Large intestine (tissue), 12 donors: ENCODE measurements at places on chromosomes 4 and X. TPM values are rescaled to one million over a fixed set of nuclear protein-coding genes. Genes with fewer than 3 reads are reported as not detected.
A peak's percentile ranks its signal among the peaks of the same experiment; 100 is the strongest.

DNA sequence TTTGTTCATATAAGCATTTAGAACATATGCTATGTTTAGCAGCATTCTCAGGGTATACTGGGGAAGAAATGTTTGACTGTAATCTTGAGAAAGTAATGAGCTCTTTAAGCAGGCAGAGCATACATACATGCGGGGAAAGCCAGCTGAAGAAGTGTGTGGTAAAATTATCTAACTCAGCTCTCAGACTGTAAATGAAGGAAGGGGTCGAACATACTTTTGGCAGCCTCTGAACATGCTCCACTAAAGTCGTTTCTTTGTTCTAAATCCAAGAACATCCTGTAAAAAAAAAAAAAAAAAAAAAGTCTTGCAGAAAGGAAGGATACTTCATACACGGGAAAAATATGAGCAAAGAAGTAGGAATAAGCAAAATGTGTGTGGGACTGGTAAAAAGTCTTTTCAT is 224.8 kb downstream of the GRID2 start:
- no peak for DNase-seq

DNA sequence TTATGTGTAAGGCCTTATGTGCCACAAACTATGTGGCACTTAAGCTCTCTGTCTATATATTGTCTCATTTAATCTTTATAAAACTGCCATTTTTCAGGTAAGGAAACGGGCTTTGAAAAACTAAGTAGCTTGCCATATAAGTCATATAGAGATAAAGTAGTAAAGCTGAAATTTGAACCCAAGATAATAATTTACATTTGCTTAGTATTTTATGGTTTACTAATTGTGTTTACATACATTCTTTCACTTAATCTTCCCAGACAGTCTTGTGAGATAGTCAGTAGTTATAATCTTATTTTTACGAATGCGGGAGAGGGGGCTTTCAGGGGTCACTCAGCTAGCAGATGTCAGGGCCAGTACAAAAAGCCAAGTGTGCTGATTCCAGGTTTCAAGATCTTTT is 13.9 kb upstream of the CCNG2 start:
- DNase-seq, result peak; percentile 65

DNA sequence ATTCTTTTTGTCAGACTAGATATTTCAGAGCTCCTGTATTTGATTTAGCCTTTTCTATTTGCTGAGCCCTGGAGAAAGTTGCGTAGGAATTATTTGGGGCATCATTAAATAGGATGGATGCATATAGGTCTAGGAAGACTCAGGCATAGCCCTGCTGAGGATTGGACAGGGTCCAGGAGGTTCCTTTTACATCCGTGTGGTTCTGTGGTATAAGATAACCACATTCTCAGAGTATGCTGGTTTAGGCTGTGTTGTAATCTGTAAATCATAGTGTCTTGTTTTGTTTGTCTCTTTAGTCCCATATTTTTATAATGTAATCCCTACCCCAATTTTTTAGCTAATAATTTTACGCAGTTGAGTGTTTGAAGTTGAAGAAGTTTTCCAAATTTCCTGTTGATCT is 513.7 kb downstream of the RPA4 start:
- DNase-seq, result no peak

DNA sequence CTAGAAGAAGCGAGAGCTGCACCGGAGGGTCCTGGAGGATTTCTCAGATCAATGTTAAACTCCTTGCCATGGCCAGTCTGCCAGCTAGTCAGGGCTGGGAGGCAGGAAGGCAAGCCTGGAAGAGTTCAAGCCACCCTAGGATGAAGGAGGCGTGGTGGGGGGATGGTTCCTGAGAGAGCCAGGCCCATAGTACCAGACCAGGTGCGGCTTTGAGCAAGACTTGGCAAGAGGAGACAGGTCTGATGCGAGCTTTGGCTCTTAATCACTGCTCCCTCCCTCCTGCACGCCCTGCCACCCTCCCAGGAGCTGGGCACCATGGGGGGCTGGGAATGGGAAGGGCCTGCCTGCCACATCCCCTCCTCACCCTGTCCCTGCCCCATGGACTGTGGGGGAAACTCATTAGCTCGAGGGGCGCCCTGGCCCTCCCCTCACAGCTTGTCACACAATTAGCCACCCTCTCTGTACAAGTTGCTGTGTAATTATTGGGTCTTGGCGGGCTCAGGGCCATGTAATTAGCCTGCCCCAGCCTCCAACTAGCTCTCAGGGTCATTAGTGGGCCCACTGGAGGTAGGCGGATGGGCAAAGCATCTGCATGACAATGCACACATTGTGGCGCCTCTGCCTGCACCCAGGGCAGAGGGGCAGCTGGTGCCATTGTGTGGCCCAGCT is 50.3 kb downstream of the EFNB1 start:
- no peak for DNase-seq

GRCh38 chrX:52852110-52852860 is 15.6 kb downstream of the XAGE3 start:
- no peak for DNase-seq

DNA sequence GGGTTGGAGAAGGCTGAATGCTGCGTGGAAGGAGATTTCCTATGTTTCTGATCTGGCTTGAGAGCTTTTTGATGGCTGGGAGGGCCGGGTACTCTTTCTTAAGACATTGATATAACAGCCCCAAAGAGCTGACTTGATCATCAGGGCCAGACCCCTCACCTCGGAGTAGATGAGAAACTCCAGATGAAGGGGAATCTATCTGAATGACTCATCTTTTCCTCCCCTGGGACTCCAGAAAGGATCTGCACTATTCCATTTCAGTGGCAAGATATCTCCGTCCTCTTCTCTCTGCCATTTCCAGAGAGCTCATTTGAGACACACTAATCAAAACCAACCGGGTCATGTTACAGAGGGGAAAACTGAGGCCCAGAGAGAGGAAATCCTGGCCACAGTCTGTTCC is 92.9 kb upstream of the MSX1 start:
- no peak for DNase-seq

GRCh38 chrX:151902813-151903591 is 9.7 kb upstream of the MAGEA4 start:
- peak; percentile 83 for DNase-seq

DNA sequence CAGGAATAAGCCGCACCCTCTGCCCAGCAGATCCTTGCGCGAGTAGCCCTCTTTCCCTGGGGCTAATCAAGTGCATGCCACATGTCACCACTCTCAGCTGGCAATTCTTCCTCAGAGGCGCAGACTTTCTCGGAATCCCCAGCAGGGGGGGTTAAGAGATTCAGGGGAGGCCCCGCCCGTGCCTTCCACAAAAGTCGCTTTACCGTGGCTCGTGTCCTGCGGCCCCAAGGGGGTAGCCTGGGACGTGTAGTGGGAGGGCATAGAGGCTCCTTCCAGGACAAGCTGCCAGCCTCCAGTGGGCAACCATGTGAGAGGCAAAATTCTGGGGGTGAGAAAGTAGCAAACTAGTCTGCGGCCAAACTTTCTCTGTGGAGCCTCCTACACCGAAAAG is 652 bp downstream of the SRPX start:
- no peak for DNase-seq

DNA sequence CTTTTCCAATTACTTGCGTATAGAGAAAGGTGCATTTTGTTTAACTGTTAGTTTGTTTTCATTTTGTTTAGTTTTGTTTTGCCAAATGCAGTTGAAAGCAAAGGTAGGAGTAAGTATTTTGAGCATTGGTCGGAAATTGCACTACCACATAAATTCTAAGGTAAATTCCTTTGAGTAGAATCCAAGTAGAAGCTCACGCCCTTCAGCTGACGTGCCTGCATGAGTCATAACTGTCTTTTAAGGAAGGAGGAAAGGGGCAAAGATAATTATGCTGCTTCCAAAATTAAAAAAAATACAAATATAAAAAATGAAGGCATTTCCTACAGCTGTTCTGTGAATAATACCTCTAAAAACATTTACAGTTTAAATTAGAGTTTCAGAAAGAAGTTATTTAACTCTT is 110.2 kb upstream of the MYOZ2 start:
- peak; percentile 51 for DNase-seq

GRCh38 chrX:88244066-88244465 is 503.0 kb upstream of the CPXCR1 start:
- DNase-seq, result no peak

- DNase-seq, result no peak
These were observed 98.0 kb downstream of the CLCN4 start for GRCh38 chrX:10254739-10255138.

DNA sequence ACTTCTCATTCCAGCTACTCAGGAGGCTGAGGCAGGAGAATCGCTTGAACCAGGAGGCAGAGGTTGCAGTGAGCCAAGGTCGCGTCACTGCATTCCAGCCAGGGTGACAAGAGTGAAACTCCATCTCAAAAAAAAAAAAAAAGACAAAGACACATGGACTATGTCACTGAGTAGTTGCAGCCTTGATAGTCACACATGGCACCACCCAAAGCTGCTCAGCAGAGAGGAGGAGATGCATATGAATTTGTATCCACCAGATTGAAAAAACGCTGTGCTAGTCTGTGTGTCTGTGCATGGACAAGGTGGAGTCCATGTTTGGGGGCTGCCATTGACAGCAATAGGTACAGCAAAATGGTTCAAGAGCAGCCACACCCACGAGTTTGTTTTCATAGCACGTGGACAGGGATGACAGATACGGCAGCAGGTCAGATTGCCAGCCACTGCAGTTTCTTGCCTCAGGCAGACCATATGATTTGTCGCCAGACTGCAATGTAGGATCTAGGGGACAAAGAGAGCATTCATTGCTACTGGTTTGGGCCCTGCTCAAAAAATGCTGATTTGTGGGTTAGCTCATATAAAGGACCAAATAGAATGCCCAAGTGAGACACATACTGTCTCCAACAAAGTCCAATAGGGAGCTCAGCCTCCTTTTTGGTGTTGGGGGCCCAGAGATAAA is 89.9 kb downstream of the CEP135 start:
- DNase-seq, result no peak

DNA sequence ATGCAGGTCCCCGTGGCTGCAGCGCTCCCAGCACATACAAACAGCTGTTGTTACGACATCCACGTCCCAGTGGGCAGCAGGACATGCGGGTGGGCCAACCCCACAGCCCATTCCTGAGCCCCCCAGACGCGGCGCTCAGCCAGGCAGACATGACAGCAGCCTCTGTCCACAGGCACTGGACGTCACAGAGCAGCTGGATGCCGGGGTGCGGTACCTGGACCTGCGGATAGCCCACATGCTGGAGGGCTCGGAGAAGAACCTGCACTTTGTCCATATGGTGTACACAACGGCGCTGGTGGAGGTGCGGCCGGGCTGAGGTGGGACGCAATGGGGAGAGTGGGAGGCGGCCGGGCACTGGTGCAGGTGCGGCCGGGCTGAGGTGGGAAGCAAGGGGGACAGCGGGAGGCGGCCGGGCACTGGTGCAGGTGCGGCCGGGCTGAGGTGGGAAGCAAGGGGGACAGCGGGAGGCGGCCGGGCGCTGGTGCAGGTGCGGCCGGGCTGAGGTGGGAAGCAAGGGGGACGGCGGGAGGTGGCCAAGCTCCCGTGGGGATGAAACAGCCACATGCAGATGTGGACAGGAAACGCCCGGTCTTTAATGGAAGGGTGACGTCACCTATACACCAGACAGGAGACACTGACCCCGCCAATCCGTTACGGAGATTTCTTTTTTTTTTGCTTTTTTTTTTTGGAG is 9.4 kb downstream of the PLCXD1 start:
- DNase-seq, result no peak

GRCh38 chrX:34749896-34750295 is 92.8 kb upstream of the TMEM47 start:
- DNase-seq, result no peak

DNA sequence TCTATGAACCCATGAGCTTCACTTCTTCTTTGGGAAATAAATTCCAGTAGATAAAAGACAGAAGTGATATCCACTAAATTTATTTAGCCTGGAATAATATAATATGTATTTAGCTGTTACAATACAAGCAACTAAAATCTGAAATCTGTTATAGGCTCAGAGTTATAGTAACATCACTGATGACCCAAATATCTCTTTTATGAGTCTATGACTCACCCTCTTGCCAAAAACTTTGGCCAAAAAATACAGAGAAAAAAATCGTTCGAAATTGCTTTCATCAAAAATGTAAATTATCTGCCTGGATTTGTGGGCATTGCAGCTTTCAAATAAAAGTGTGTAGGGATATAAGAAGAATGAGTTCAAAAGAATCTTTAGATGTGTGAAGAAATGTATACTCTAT is 89.4 kb upstream of the DKK2 start:
- DNase-seq, result no peak

- DNase-seq, result no peak
These were observed 55.3 kb downstream of the JADE3 start for GRCh38 chrX:46967547-46967946.

- no peak for DNase-seq
These were observed 189.2 kb downstream of the PPP3CA start for GRCh38 chr4:101158134-101158482.

- DNase-seq, result no peak
These were observed 21.9 kb downstream of the SH3BP2 start for GRCh38 chr4:2814627-2815270.

DNA sequence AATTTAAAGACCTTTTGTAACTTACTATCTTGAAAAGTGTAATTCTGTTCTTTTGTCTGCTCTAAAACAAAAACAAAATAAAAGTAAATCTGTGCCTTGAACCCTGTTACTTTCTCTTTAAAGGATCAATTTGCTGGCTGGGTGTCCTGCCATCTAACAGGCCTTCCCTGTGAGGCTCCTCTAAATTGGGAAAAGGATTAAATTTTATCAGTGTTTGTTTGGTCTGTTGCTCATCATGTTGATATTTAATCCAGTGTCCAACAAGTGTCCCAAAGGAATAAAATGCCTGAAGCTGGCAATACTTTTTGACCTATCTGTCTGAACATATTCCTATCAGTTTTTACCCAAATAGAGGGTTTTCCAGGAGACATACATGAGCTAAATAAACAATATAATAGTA is 688.7 kb downstream of the IL1RAPL1 start:
- no peak for DNase-seq

GRCh38 chr4:113625902-113626301 is 135.6 kb downstream of the CAMK2D start:
- DNase-seq, result no peak

UGT2B7 gene
- polyA plus RNA-seq, result 34.4 TPM

CSAG3 gene
- not detected for polyA plus RNA-seq

SOX3 gene
- not detected for polyA plus RNA-seq

DYNLT3 gene
- polyA plus RNA-seq, result 23.9 TPM

TMPRSS11A gene
- polyA plus RNA-seq, result 0.04 TPM

NAP1L5 gene
- 10.4 TPM for polyA plus RNA-seq

CLDN22 gene
- polyA plus RNA-seq, result not detected

FDCSP gene
- polyA plus RNA-seq, result 0.18 TPM

CXorf49 gene
- not detected for polyA plus RNA-seq

TRIM60 gene
- not detected for polyA plus RNA-seq

FMR1 gene
- polyA plus RNA-seq, result 103 TPM

AKAP4 gene
- 0.07 TPM for polyA plus RNA-seq

CXCL9 gene
- polyA plus RNA-seq, result 2.8 TPM

CACNA1F gene
- polyA plus RNA-seq, result 1.3 TPM
